Activated CD8-positive, alpha-beta memory T cell treated with anti-CD3 and anti-CD28 coated beads for 1 hour (primary cell): ENCODE measurements at places on chromosomes 7 and 10.

- no peak for DNase-seq
These were observed 212.3 kb upstream of the CSTF2T start for GRCh38 chr10:51911723-51912122.

DNA sequence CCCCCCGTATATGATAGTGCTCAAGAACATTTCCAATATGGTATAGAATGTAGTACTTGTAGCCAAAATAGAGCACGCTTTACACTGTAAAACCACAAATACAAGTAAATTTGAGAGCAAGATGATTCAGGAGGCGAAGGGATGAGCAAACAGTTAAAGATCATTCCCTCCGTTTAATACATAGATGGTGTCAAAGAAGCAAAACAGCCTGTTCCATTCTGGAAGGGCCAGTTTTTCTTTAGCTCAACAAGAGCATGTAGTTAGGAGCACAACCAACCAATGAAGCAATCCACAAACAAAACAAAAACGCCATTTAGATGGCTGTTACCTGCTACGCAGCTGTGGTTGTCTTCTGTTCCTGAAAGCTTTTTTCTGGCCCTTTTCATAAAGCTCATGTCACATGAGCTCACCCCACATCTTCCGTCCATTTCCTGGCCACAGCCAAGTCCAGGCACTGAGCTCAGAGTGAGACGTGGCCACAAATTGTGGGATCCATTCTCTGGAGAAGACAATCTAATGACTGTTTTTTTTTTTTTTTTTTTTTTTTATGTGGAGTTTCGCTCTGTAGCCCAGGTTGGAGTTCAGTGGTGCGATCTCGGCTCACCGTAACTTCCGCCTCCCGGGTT, 185.6 kb downstream of the FANK1 start:
- no peak for DNase-seq

DNA sequence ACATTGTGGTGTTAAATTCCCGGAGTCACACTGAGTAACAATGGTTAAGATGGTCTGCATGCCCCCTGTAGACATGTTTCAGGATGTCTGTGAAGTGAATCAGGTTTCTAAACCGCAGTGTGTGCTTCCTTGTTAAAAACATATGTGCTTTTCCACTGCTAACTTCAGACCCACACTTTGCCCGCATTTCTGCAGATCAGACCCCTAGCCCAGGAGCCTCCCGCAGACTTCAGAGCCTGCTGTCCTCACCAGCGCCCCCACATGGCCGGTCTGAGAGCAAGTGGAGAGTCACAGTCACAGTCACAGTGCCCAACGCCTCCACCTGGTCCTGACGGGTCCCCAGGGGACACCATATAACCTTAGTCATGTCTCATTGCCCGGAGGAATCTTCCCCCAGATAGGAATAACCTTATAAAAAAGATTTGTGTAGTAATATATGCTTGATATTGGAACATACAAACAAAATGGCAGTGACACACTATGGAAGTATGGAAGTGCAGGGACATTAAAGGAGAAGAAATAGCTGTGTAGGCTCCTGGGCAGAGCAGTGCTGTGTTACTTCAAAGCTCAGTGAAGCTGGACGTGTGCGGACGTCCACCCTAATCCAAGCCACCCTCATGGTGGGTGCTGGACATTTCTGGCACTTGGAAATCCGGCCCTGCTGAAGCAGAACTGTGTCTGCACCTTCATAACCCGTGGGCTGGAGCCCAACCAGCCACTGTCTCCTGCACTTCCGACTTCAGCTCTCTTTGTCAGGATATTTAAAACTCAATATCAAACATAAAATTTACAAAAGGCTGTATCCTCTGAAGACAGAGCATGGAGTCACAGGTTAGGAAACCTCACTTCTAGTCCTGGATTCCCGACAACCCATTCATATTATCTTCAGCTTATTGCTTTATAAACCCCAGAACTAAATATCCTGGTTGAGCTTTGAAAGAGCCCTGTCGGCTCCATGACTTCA, 29.0 kb downstream of the GSTO2 start:
- DNase-seq: no peak

GRCh38 chr10:74151879-74152722, 1.1 kb downstream of the ADK start:
- DNase-seq: no peak

GRCh38 chr10:59358576-59358975, 3.8 kb downstream of the FAM13C start:
- DNase-seq: no peak

DNA sequence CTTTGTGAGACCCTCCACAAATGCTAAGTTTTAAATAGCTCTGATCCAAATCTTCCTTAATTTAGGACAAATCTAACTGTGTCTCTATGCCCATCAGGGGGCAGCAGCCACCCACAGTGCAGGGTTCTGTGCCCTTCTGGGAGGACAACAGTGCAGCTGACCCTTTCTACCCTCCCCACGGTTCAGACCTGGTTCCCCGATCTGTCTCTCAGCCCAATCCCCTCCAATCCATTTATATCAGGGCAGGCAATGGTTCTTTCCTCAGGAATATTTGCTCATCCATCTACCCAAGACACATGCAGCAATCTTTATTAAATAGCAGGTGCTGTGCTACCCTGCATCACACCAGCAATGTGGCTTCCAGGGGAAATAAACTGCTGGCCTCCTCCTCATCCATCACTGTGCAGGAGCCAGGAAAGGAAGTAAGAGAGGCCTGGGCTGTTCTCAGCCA, 4.0 kb upstream of the RBM28 start:
- DNase-seq: no peak

- DNase-seq: no peak
These were observed 31.2 kb downstream of the PRTFDC1 start for GRCh38 chr10:24920907-24921881.

GRCh38 chr10:16853201-16853600, 36.0 kb upstream of the RSU1 start:
- no peak for DNase-seq

- DNase-seq: no peak
These were observed 6.6 kb downstream of the CPA5 start for GRCh38 chr7:130350945-130351790.

DNA sequence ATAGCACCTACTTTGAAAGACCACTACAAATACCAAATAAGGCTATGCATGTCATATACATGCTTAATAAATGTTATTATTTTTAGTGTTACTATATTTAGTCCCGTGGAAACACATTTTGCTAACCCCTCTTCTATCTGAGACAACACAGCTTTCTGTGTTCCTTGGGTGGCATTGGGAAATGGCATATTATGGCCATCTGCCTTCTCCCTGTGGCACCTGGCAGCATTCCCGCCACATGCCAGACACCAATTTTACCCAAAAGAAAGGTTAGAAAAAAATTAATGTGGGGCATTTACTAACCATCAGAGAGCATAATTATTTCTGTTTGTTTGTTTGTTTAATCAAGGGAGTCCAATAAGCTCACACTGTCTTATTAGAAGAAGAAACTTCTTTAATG, 168.6 kb upstream of the ETV1 start:
- DNase-seq: no peak

DNA sequence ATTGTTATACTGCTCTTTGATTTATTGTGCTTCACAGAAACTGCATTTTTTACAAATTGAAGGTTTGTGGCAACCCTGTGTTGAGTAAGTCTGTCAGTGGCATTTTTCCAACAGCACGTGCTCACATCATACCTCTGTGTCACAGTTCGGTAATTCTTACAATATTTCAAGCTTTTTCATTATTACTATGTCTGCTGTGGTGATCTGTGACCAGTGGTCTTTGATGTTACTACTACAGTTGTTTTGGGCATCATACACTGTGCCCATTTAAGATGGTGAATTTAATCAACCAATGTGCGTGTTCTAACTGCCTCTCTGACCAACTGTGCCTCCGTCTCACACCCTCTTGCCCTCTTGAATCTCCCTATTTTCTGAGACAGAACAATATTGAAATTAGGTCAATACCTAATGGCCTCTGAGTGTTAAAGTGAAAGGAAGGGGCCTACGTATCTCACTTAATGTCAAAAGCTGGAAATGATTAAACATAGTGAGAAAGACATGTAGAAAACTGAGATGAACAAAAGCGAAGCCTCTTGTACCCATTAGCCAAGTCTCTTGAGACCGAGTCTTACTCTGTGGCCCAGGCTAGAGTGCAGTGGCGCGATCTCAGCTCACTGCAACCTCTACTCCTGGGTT, 20.2 kb upstream of the ASL start:
- DNase-seq: no peak

- no peak for DNase-seq
These were observed 78.3 kb downstream of the SLC25A40 start for GRCh38 chr7:87797798-87798403.

- no peak for DNase-seq
These were observed 74.0 kb downstream of the PIP4K2A start for GRCh38 chr10:22640359-22640758.

GRCh38 chr10:94066411-94066810, 72.7 kb downstream of the PLCE1 start:
- no peak for DNase-seq

GRCh38 chr10:33330543-33331378, 3.7 kb downstream of the NRP1 start:
- peak; percentile 40 for DNase-seq

GRCh38 chr10:97546456-97547270, 25.9 kb upstream of the ANKRD2 start:
- DNase-seq: no peak

DNA sequence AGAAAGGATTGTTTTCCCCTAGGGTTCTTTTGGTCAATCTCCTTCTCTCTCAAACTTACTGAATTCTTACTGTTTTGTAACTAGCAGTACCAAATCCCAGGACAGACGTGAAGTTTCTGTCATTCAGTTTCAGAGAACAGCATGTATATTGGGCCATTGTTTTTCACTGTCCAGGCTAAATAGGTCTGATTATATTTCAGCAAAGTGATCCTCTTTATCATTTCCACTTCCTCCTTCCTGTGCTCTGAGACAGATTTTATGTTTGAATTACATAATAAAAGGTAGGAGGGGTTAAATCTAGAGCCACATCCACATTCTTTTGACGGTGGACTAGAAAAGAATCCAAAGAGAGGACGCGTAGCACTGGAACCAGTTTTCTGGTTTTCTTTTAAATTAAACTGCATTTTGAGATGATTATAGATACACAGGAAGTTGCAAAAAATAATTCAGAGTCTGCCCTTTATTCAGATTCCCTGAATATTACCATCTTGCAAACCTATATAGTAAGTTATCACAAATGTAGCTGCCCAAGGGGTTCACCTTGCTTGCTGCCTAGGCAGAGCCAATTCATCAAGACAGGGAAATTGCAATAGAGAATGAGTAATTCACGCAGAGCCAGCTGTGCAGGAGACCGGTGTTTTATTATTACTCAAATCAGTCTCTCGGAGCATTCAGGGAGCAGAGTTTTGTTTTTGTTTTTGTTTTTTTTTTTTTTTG, 40.1 kb downstream of the AKR1E2 start:
- no peak for DNase-seq

GRCh38 chr10:78559661-78560340, 509.0 kb upstream of the ZMIZ1 start:
- DNase-seq: no peak

- DNase-seq: no peak
These were observed 44.8 kb downstream of the JAZF1 start for GRCh38 chr7:28135760-28136159.

DNA sequence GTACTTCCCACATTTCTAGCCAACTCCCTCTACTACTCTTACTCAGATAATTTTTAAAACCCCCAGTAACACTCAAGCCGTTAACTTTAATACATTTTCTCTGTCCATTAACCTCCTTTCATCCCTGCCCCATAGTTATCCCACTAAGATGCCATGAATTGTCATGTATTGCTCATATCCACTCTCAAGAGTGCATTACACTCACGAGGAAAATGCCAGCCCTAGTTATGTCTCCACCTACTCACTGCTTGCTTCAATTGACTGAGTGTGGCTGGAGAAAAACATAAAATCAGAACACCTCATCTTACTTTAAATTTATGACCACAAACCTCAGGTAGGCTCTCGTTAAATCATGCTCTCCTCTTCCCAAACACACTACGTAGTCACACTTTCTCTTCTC, 324.1 kb upstream of the NPSR1 start:
- DNase-seq: no peak

GRCh38 chr10:32039734-32040133, 16.5 kb downstream of the KIF5B start:
- DNase-seq: no peak

- peak; percentile 69 for DNase-seq
These were observed 1.2 kb upstream of the PFKFB3 start for GRCh38 chr10:6201516-6201975.

DNA sequence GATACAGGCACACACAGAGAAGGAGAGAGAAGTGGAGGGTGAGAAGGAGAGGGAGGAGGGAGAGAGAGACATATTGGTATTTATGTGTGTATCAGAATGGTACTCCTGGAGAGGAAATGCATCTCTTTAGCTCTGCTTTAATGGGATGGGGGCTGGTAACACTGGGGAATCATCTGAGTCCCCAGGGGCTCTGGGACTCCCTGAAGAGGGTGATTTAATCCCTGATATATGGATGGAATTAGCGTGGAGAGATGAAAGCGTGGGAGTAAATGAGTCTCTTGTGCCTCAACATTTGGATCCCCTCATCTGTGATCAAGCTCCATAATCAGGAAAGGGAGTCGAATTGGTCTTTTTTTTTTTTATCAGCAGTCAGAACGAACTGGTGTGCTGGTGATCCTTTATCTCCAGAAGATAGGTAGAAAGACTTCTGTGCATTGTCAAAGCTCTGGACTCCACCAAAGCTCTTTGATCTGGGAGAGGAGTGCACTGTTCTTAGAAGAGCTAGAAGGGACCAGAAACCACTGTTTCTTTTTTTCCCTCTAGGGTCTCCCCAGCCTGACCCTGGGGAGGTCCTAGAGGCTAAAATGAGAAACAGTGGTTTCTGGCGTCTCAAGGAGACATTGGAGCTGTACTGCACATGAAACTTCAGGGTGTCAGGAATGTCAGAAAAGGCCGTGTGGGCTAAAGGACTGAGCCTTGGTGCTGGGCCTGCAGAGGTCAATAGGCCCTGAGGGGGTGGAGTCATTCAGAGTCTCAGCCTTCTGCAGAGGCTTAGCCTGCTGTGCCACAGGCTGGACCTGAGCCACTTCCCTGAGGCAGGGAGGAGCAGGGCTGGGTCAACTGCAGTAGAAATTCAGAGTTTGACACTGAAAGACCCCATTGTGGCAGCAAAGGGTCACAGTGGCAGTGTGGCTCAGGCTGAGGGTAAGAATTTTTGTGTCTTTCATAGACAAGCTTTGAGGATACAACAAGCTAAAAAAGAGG, 234.4 kb upstream of the SLC26A5 start:
- DNase-seq: no peak

DNA sequence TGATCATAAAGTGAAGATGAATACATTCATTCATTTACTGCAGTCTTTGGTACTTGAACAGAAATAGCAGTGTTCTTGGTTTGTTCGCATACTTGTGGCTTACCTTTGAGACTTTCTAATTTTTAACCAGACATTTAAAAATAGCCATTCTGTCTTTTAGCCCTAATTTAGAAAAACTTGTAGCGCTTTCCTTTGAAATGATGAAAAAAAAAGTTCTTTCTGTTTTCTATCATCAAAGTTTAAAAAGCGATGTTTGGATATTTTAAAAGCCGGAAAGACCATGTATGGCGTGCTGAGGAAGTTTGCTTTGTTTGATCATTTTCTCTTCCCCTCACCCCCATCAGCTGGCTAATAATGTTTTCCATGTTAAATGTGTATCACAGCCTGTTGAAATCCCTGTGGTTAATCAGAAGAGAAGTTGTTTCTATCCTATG, 116.3 kb downstream of the CUX1 start:
- no peak for DNase-seq

- DNase-seq: no peak
These were observed 25.8 kb upstream of the BET1 start for GRCh38 chr7:94029976-94030375.
